ENCODE measurements at places on chromosomes 3 and 15. TPM values are rescaled to one million over a fixed set of nuclear protein-coding genes. Genes with fewer than 3 reads are reported as not detected.

The SCN11A gene
- total RNA-seq: 0.02 TPM

The GCNT3 gene
- total RNA-seq: 127 TPM

The ALPK3 gene
- total RNA-seq: 0.14 TPM

The SLC6A11 gene
- 0.03 TPM for total RNA-seq

The CFAP20DC gene
- 2.5 TPM for total RNA-seq

The WDR93 gene
- 0.25 TPM for total RNA-seq

The DPPA4 gene
- not detected for total RNA-seq

The ZCWPW2 gene
- not detected for total RNA-seq

The OPA1 gene
- 29.5 TPM for total RNA-seq

The PDE12 gene
- total RNA-seq: 15.7 TPM

The SH2D7 gene
- not detected for total RNA-seq

The ITGA11 gene
- total RNA-seq: 2.4 TPM

The NDUFB5 gene
- total RNA-seq: 55.3 TPM

The ERC2 gene
- total RNA-seq: not detected

The DHX30 gene
- total RNA-seq: 35.9 TPM

The CHRD gene
- total RNA-seq: not detected

The MED12L gene
- total RNA-seq: 0.23 TPM

The DCBLD2 gene
- 263 TPM for total RNA-seq

The ZBTB20 gene
- total RNA-seq: 1.8 TPM

The CCR9 gene
- not detected for total RNA-seq

The WNT5A gene
- 1.0 TPM for total RNA-seq

The TOPAZ1 gene
- total RNA-seq: not detected

The STRIT1 gene
- not detected for total RNA-seq

The GRAMD1C gene
- total RNA-seq: 0.41 TPM

The SLC6A1 gene
- not detected for total RNA-seq

The SCG5 gene
- 1.9 TPM for total RNA-seq

The PLCB2 gene
- total RNA-seq: 0.77 TPM

The CHRM5 gene
- not detected for total RNA-seq

The SLC9C1 gene
- not detected for total RNA-seq

The SEMA6D gene
- not detected for total RNA-seq

The GOLGA6L4 gene
- total RNA-seq: 0.29 TPM

The TPRA1 gene
- 53.1 TPM for total RNA-seq

The ARHGEF26 gene
- total RNA-seq: 9.1 TPM

The ABCC5 gene
- total RNA-seq: 17.3 TPM

The RTP1 gene
- total RNA-seq: not detected

The TEX55 gene
- not detected for total RNA-seq

The DNASE1L3 gene
- total RNA-seq: not detected

The PLEKHO2 gene
- total RNA-seq: 5.9 TPM

The P2RY14 gene
- total RNA-seq: not detected

The WDR49 gene
- total RNA-seq: not detected

The TARS3 gene
- 8.9 TPM for total RNA-seq

The CTXN2 gene
- not detected for total RNA-seq

The GLCE gene
- 18.3 TPM for total RNA-seq

The RYR3 gene
- total RNA-seq: not detected

The KNG1 gene
- total RNA-seq: not detected

The EPHB1 gene
- 0.23 TPM for total RNA-seq

The TMCO5A gene
- not detected for total RNA-seq

The IL17RB gene
- 0.83 TPM for total RNA-seq

The CDV3 gene
- total RNA-seq: 107 TPM

The ECE2 gene
- not detected for total RNA-seq

The ANKUB1 gene
- not detected for total RNA-seq

The ANKRD63 gene
- total RNA-seq: 0.40 TPM

The ASB14 gene
- total RNA-seq: not detected

The DPPA2 gene
- not detected for total RNA-seq

The FSD2 gene
- total RNA-seq: not detected

The RBM5 gene
- 37.3 TPM for total RNA-seq

Data from A549 treated with Mapracorat at 1 μM for 4 hours (cell line).